Inflammatory macrophage treated with lipopolysaccharide for 4 hours (primary cell): ENCODE measurements at places on chromosomes 1 and 21.

DNA sequence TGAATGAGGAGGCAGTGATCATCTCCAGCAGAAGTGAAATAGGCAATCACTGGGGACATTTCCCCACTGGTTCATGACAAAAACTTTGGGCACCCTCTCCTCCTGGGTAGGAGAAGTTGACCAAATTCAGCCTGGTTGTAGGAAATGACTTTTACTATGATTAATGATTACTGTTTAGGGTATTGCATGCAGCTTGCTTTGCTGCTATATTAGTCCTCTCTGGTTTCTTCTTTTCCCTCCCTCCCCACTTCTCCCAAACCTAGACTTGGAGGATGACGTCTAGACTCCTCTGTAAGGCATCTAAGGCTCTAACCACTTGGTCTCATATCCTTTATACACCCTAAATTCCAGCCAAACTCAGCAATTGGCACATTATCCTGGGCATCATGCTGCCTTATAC is 3.4 kb upstream of the RGS16 start:
- peak; percentile 34 for DNase-seq

DNA sequence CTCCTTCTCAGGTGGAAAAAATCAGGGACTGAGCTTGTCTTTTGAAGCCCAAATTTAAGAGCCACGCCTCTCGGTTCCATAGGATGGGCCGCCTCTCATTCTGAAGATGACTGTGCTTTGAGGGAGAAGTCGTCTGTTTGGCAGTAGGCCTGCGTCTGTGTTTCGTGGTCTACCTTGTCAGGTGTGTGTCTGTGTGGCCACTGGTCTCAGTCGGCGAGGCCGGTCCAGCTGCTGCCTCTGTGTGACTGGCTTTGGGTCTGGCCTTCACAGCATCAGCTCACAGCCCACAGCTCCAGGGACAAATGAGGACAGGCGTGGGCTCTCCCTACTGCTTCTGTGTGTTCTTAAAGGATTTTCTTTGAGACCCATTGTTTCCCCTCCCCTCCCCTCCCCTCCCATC is 50.3 kb downstream of the B3GALT5 start:
- DNase-seq: no peak

DNA sequence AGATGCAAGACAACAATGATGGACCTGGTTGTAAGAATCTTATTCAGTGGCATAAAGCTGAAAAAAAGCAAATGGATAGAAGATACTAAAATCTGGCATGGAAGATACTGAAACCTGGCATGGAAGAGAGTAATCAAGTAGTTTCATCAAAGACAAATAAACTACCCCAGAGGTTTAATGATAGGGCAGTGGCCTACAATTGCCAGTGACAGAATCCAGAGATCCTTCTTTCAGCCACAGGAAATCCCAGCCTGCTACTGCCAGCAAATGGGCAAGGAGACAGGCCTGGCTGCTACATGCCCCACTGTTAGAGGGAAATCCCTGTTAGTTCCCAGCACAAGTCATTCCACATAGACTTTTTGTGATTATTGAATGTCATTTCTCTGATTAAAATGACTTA is 409.4 kb downstream of the VAV3 start:
- DNase-seq: no peak

GRCh38 chr1:54977533-54978297 is 2.7 kb upstream of the TMEM61 start:
- no peak for DNase-seq

GRCh38 chr1:56404561-56405030 is 174.8 kb downstream of the PLPP3 start:
- no peak for DNase-seq

- no peak for DNase-seq
Observed at GRCh38 chr1:29679828-29680558, 443.7 kb downstream of the PTPRU start.

- no peak for DNase-seq
Observed at GRCh38 chr1:169694304-169695075, 16.9 kb downstream of the SELL start.

GRCh38 chr1:222955964-222956363 is 141.1 kb downstream of the DISP1 start:
- no peak for DNase-seq

GRCh38 chr1:224238212-224238611 is 55.2 kb downstream of the DEGS1 start:
- DNase-seq: no peak

- no peak for DNase-seq
Observed at GRCh38 chr1:217812175-217812574, 181.0 kb downstream of the SPATA17 start.
